ENCODE measurements at places on chromosomes 12 and 14.

GRCh38 chr14:37623971-37624370 is 28.5 kb downstream of the TTC6 start:
- DNase-seq, result no peak

- no peak for DNase-seq
Measured at GRCh38 chr14:76967788-76968187, 60.7 kb downstream of the IRF2BPL start.

DNA sequence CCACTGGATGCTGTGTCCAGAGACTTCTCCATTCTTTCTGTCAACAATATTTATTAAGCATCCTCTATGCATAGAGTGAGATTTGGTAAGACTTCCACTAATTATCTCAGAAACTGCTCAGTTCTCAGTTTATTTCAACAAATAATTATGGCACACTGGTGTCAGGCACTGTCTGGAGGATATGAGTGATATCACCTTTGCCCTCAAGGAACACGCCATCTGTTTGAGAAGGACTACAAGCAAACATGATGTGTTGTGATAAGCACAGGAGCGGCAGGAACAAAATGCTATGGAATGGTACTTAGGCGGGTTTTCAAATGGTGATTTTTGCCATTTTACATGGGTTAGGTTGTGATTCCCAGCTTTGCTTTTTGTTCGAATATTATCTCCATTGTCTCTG is 229.2 kb downstream of the DPF3 start:
- DNase-seq, result no peak

GRCh38 chr14:56172571-56172971 is 54.4 kb downstream of the PELI2 start:
- DNase-seq, result peak; percentile 71

Data from AG20443 (cell line).